ENCODE measurements at places on chromosomes 11 and 22.
A peak's percentile ranks its signal among the peaks of the same experiment; 100 is the strongest.

GRCh38 chr11:1921574-1922141 lies 2.2 kb downstream of the TNNT3 start:
- peak; percentile 57 for DNase-seq
- H3K4me1 ChIP-seq, result peaks cover 2% of the 10 kb centered on the region
- no peak overlapping the region for H3K27ac ChIP-seq
- H3K36me3 ChIP-seq, result no peaks in the 10 kb centered on the region

DNA sequence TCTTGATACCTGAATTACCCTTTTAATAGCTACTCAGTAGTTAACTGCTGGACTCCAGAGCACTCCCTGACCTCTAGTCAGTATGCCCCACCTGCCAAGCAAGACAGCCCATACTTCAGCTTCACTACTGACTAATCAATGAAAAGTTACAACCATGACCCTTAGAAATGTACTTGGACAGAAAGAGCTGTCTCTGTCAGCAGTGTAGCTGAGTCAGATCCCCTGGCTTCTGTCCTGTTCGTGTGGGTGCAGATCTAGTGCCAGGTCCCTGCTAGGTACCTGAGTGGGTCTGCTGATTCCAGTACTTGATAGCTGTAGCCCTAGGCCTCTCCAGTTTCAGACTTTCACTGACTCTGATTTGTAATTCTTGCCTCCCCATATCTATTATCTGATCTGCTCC lies 265.8 kb upstream of the POU2AF2 start:
- H3K36me3 ChIP-seq, result no peaks in the 10 kb centered on the region
- no peaks in the 10 kb centered on the region for H3K27me3 ChIP-seq
- no peak overlapping the region for H3K4me3 ChIP-seq

DNA sequence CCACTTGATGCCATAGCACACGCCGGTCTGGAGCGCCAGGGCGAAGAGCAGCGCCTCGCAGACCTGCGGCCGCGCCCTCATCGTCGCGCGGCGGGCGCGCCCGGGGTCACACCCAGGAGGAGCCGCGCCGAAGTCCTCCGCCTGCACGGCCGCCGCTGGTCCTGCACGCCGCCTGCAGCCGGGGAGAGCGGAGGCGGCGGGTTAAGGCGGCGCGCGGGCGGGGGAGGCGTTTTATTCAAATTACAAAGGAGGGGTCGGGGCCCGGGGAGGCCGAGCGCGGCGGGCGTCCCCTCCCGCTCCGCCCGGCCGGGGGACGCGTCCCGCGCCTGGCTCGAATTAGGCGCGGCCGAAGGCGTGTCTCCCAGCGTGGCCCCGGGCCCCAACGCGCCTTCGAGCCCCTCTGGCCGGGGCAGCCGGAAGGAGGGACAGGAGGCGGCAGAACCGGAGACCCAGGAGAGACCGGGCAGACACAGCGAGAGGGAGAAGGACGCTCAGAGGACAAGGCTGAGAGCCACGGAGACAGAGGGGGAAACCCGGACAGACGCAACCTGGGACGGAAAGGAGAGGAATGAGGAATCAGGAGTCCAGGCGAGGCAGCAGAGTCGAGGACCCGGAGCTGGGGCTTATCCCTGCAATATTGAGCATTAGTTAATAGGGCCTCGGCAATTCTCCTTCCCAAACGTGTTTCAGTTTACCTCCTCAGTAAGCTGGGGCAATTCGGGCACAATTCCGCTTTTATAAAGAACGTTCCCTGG lies at the start of gene WNT11:
Gene WNT11 (minus strand): TSS at position 176 of the 755 bp plus-strand sequence. CDS start 95 bp downstream, at position 81.
- H3K27me3 ChIP-seq, result peaks cover 45% of the 10 kb centered on the region
- H3K4me1 ChIP-seq, result peaks cover 17% of the 10 kb centered on the region

DNA sequence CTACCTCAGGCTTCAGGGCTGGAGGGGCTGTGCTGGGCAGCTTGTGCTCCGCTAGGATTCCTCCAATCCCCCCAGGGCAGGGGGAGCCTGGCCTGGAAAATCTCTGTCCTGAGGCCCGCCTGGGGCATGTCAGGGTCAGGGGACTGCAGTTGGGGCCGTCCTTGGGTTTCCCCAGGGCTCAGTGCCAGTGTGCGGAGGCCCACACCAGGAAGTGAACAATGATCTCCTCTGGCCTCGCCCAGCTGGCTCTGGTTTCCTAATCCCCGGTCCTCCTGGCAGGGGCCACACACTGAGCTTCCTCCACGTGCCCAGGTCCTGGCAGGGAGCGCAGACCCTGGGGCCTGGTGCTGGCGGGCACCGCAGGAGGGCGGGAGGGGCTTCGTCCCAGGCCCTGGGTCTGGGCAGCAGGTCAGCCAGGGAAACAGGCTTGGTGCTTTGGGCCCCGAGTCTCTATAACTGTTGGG lies 1.4 kb upstream of the MUC2 start:
- no peak overlapping the region for H3K4me3 ChIP-seq
- H3K4me1 ChIP-seq, result no peaks in the 10 kb centered on the region
- DNase-seq, result no peak
- H3K27ac ChIP-seq, result no peak overlapping the region
- no peaks in the 10 kb centered on the region for H3K27me3 ChIP-seq

DNA sequence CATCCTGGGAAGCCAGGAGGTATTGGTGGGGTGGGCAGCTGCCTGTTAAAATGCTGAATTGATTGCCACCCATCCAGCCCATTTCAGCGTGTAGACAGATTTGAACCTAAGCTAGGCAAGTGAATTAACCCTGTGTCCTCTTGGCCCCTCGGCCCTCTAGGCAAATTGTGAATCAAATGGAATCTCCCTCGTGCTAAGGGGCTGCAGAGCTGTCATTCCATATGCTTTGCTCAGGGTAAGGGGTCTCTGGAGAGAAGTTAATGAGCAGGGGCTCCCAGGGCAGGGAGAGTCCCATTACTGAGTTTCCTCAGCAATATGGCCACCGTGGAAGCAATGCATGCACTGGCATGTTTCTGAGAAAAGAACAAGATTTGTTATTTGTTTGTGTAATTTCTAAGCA lies 117.7 kb upstream of the RCN1 start:
- H3K4me1 ChIP-seq, result no peaks in the 10 kb centered on the region
- DNase-seq, result no peak
- no peak overlapping the region for H3K4me3 ChIP-seq
- H3K27me3 ChIP-seq, result peaks cover 20% of the 10 kb centered on the region

DNA sequence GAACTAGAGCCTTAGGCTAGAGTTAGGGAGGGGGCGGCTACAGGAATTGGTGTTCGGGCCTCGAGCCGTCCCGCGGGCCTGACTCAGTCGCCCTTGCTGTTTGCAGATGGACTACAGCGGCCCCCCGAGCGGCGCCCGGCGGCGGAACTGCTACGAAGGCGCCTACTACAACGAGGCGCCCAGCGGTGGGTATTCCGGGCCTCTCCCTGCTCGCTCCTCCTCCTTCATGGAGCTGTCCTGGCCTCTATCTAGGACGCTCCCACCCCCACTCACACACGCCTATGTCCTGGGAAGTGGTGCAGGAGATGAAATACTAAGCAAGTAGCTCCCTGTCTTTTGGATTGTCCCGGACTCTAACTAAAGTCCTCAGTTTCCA lies 1.4 kb downstream of the MYOD1 start:
- H3K36me3 ChIP-seq, result no peaks in the 10 kb centered on the region
- no peak overlapping the region for H3K4me3 ChIP-seq
- peaks cover 49% of the 10 kb centered on the region for H3K27me3 ChIP-seq
- no peak for DNase-seq

DNA sequence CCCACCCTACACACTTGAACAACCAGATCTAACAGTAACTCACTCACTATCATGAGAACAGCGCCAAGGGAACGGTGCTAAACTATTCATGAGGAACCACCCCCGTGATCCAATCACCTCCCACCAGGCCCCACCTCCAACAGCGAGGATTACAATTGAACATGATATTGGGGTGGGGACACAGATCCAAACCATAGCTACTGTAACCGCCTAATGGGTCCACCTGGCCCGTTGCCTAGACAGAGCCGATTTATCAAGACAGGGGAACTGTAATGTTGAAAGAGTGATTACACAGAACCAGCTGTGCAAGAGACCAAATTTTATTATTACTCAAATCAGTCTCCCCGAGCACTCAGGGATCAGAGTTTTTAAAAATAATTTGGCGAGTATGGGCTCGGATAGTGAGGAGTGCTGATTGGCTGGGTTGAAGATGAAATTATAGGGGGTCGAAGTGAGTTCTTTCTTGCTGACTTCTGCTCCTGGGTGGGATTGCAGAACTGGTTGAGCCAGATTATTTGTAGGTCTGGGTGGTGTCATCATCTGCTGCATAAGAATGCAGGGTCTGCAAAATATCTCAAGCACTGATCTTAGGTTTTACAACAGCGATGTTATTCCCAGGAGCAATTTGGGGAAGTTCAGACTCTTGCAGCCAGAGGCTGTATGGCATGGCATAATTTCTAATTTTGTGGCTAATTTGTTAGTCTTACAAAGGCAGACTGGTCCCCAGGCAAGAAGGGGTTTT lies 17.9 kb upstream of the ZC3H12C start:
- H3K36me3 ChIP-seq, result peaks cover 2% of the 10 kb centered on the region
- H3K4me1 ChIP-seq, result peaks cover 18% of the 10 kb centered on the region
- peaks cover 12% of the 10 kb centered on the region for H3K27me3 ChIP-seq

- H3K27me3 ChIP-seq, result peaks cover 42% of the 10 kb centered on the region
- no peak overlapping the region for H3K4me3 ChIP-seq
- no peak for DNase-seq
- no peaks in the 10 kb centered on the region for H3K4me1 ChIP-seq
- no peaks in the 10 kb centered on the region for H3K36me3 ChIP-seq
Observed at GRCh38 chr22:22384267-22384666, 124.3 kb downstream of the ZNF280B start.

GRCh38 chr22:50306753-50307749 lies at the start of gene PLXNB2:
TSS of gene PLXNB2 (minus strand) at chr22:50307646. CDS start at chr22:50290584, 17,062 bp downstream.
- H3K4me1 ChIP-seq, result peaks cover 10% of the 10 kb centered on the region
- H3K36me3 ChIP-seq, result no peaks in the 10 kb centered on the region
- peak within 1 kb of the TSS; percentile 69 for H3K4me3 ChIP-seq
- peaks cover 10% of the 10 kb centered on the region for H3K27me3 ChIP-seq
- DNase-seq, result peak; percentile 77

DNA sequence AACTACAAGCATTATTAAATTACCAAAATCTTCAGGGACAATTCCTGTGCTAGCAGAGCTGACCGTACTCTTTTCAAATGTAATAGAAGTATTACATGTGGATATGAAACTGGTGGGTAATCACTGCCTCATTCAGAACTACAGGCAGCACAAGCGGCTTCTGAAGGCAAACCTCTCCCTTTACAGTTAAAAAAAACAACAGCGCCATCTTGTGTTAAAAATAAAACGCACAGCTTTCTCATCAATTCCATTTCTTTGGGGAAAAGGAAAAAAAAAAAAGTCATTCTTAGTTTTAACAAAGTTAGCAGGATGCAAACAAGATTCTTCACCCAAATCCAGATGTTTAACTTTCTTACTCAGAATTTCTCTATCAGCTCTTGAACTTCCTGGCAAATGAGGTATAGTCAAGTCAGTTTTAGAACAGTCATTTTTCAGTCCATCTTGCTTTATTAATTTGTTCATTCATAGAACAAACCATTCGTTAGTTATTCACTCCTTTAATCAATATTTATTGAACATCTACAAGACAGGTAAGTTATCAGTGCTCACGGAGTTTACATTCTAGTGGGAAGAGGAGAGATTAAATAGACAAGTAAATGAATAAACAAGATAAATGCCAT lies 331.8 kb upstream of the MPPED2 start:
- DNase-seq, result peak; percentile 63
- H3K27ac ChIP-seq, result no peak overlapping the region
- H3K36me3 ChIP-seq, result no peaks in the 10 kb centered on the region
- H3K27me3 ChIP-seq, result peaks cover 6% of the 10 kb centered on the region
- H3K4me1 ChIP-seq, result no peaks in the 10 kb centered on the region

- DNase-seq, result no peak
- H3K36me3 ChIP-seq, result no peaks in the 10 kb centered on the region
- H3K4me3 ChIP-seq, result no peak overlapping the region
- no peaks in the 10 kb centered on the region for H3K4me1 ChIP-seq
Observed at GRCh38 chr22:47547239-47547661, 784.8 kb downstream of the TBC1D22A start.

- H3K27me3 ChIP-seq, result peaks cover 8% of the 10 kb centered on the region
- H3K36me3 ChIP-seq, result peaks cover 37% of the 10 kb centered on the region
- H3K27ac ChIP-seq, result peak overlapping the region; percentile 75
Observed at GRCh38 chr11:46378811-46379481, 2.5 kb upstream of the MDK start.

DNA sequence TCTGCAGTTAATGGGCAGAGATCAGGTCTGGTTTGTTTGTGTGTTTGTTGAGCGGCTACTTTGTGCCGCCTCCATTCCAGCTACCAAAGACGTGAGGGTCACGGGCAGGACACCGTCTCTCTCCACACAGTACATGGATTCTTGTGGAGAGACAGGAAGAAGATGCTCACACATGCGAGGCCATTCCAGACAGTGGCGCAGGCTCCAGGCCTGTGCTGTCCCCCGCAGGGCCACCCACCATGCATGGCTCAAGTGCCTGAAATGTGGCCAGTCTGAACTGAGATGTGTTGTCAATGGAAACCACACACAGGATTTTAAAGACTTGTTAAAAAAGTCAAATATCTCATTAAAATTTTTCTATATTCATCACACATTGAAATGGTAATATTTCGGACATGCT lies 848.3 kb downstream of the TBC1D22A start:
- no peaks in the 10 kb centered on the region for H3K36me3 ChIP-seq
- no peak overlapping the region for H3K4me3 ChIP-seq
- no peak for DNase-seq
- no peaks in the 10 kb centered on the region for H3K4me1 ChIP-seq

DNA sequence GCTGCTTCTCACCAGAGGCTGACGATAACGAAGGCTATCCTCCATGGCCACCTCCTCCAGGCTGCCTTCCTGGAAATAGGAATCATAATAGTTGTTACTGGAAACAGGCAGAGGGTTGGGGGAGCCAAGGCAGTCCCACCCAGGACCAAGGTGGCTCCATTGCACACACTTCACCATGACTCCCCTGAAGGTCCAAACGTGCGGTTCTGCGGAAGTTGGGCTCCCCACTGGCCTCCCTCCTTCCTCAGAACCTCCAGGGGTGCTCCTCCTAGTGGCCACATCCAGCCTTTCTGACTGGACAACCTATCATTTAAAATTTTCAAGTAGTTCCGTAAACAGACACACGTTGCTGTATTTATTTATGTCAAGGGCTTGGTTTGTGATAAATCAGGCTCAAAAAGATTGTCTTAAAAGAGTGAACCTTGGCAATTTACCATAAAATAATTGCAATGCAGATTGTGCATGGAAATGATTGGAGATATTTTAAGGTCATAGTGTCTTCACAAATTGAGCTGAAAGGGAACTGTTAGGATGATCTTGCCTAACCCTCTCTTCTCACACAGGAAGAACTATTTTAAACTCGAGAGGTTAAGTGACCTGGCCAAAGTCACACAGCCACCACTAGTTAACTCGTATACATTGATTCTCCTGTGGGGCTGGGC lies 1.4 kb upstream of the TCN2 start:
- H3K27ac ChIP-seq, result no peak overlapping the region
- DNase-seq, result peak; percentile 83
- H3K4me3 ChIP-seq, result peak overlapping the region; percentile 30
- H3K4me1 ChIP-seq, result peaks cover 47% of the 10 kb centered on the region
- H3K36me3 ChIP-seq, result no peaks in the 10 kb centered on the region

- H3K4me1 ChIP-seq, result no peaks in the 10 kb centered on the region
- no peak overlapping the region for H3K27ac ChIP-seq
- H3K4me3 ChIP-seq, result no peak overlapping the region
Observed at GRCh38 chr11:131157678-131158077, 212.7 kb upstream of the NTM start.
